ENCODE measurements at places on chromosomes 1 and 21.

DNA sequence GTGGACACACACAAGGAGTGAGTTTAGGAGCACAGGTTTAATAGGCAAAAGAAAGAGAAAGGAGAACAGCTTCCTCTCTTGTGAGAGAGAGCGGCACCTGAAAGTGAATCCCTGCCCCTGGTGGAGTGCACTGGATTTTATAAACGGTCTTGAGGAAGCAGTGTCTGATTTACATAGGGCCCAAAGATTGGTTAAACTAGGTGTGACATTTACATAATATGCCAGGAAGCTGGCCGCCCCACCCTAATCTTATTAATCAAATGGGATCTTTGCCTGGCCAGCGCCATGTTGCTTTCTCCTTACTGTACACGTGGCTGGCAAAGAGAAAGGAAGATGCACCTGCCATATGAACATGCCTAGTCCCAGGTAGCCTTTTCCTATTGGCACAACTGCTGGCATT is 38.7 kb downstream of the CFH start:
- DNase-seq = no peak

- DNase-seq = no peak
These were observed 35.5 kb upstream of the IGSF21 start for GRCh38 chr1:18072066-18072465.

DNA sequence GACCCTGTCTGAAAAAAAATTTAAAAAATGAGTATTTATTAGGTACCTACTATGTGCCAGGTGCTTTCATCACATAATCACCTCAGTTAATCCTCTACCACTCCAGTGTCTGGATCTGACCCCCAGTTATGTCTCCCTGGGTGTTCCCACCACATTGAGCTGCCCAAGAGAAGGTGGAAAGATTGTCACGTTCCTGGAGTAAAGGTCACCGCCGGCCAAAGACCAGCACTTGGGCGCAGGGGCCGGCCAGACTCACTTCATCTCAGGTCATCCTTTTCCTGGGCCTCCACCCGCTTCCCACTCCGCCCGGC is 714 bp downstream of the PYCR2 start:
- no peak for DNase-seq

- no peak for DNase-seq
These were observed 177.7 kb downstream of the VAV3 start for GRCh38 chr1:107787299-107787698.
